ENCODE measurements at places on chromosomes 3 and 15. TPM values are rescaled to one million over a fixed set of nuclear protein-coding genes. Genes with fewer than 3 reads are reported as not detected.

The TM4SF1 gene
- 34.4 TPM for polyA plus RNA-seq

The SUCNR1 gene
- polyA plus RNA-seq: 0.10 TPM

GRCh38 chr3:134675726-134676256 is 25.0 kb upstream of the KY start:
- no peak for DNase-seq

DNA sequence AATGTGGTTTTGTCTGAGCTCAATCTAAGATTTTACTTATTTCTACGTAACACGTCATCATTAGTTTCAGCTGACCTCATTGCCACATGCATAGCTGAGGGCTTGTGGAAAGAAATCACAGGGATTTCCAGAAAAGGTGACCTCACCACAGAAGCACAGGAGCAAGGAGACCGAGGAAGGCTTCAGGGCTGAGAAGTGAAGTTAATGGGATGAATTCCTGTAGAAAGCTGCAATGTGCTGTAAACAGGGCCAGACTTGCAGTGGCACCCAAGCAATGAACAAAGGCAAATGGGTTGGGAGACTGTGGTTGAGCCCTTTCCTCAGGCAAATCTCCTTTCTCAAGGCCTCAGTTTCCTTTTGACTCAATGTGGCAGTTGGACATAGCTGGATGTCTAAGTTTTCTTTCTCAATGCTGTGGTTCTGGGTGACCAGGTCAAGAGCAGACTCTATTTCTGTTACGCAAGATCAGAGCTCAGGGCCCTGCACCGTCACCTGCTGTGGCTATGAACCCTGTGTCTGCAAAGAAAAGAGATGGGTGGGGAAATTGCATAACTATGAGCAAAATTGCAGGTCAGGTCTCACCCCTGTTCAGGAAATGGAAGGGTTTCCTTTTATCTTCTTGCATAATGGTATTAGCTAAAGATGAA is 252.2 kb upstream of the TBL1XR1 start:
- DNase-seq: no peak

GRCh38 chr3:14490831-14491230 is 49.3 kb downstream of the GRIP2 start:
- DNase-seq: no peak

Data from hindlimb muscle (tissue), 1 donor.